ENCODE measurements at places on chromosomes 7 and 10.

DNA sequence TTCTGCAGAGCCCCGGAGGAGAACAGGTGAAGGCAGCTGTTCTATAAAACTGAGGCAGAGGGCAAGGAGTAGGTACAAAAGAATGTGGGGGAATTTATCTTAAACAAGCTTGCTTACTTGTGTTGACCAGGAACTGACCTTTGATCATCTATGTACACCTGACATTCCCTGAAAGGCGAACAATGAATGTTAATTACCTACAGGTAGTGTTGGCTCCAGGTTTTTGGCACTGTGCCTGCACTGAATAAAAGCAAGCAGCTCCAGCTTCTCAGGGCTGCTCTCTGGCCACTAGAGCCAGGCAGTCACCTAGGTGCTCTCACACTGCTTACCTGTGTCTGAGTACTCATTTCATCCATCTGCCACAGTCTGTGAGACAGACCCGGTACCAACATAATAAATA lies 87.0 kb downstream of the RAPGEF5 start:
- DNase-seq = no peak

GRCh38 chr7:119026391-119026790 lies 801.9 kb downstream of the ANKRD7 start:
- DNase-seq = no peak

GRCh38 chr7:104039363-104039762 lies 49.9 kb upstream of the RELN start:
- no peak for DNase-seq

GRCh38 chr7:157565201-157565626 lies 228.4 kb downstream of the DNAJB6 start:
- DNase-seq = no peak

- DNase-seq = no peak
Observed at GRCh38 chr10:110171032-110171431, 36.4 kb upstream of the MXI1 start.

GRCh38 chr7:87345962-87346371 lies 503 bp downstream of the CROT start:
- no peak for DNase-seq

DNA sequence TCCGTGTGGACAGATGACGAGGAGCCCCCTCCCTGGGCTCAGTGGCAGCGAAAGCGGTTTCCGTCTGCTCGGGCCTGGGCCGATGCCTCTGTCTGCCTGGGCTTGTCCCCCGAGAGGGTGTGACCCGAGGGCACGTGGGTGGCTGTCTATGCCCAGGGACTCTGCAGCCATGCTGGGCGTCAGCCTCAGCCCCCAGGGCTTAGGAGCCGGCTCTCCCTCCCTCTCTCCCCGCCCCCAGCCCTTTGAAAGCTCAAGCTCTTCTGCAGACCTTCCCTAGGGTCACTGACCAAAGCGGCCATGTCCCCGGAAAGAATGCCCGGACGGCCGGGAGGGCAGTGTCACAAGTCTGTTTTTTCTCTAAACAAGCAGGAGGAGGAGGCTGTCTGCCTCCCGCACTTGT lies 7.1 kb downstream of the MICALL2 start:
- DNase-seq = no peak

DNA sequence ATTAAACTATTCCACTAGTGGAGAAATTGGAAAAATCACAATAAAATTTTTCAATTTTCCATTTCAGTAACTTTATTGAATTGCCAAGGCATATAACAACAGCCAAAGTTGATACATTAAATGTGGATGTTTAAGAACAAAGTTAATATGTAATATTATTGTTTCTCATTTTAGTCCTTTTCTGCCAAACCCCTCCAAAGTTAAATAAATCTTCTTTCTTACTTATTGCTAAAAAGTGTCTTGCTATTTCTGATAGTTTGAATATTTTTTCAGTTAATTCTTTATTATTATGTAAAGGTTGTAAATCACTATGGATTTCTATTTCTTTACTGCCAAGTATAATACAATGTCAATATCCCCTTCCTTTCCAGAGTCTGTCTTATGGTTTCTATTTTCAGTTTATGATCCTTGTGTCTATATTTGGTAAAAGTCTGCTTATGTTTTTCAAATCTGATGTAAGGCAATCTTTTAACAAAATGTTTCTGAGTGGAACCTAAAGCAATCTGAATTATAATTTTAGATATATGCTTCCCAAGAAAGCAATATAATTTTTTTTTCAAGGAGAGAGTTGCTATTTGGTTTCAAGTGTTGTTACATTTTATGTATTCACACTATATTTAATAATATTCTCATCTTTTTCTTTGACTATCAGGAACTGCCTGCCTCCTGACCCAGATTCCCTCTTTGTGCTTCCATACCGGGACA lies 80.3 kb upstream of the RHOBTB1 start:
- DNase-seq = no peak

DNA sequence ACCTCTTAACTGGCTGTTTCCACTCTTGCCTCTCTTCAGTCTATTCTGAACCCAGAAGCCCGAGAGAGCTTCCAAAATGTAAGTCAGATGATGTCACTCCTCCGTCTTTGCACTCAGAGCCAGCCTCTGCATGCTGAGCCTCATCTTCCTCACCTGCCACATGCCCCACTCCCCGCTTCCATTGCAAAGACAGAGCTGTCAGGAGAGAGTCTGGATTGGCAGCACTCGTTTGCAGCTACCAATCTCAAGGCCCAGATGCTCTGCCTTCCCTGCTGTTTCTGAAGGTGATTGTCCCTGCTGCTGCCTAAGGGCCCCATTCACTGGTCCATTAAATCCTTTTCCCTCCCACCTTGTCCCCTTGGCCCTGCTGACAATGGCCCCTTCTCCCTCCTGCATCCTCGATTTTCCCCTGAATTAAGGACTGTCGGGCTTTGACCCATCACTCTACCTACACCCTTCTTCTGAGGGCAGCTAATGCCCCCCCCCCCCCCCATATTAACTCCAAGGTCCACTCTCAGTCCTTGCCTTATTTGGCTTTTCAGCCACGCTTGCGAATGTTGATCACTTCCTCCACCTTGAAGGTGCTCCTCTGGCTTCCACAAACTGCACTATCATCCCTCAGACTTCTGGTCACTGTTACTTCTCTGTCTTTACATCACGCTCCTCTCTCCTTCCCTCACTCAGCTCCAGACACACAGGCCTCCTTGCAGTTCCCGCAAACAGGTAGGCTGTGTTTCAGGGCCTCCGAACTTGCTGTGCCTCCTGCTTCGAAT lies 98.5 kb downstream of the CHN2 start:
- no peak for DNase-seq

DNA sequence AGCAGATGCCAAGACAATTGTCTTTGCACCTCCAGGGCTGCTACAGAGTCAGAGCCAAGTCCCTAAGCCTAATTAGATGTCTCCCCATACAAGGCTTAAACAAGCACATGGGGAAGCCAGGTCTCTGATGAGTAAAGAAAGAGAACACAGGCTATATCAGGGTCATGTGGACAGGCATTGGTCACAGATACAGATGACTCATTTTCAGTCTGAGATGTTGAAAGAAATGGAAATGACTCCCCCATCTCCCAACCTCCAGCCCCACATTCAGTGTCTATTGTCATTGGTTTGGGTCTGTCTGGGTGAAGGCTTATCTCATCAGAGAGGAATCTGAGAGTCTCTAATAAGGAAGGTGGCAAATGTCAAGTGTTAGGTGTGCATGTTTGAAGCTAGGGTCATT lies 290.1 kb upstream of the KIAA1217 start:
- DNase-seq = no peak

DNA sequence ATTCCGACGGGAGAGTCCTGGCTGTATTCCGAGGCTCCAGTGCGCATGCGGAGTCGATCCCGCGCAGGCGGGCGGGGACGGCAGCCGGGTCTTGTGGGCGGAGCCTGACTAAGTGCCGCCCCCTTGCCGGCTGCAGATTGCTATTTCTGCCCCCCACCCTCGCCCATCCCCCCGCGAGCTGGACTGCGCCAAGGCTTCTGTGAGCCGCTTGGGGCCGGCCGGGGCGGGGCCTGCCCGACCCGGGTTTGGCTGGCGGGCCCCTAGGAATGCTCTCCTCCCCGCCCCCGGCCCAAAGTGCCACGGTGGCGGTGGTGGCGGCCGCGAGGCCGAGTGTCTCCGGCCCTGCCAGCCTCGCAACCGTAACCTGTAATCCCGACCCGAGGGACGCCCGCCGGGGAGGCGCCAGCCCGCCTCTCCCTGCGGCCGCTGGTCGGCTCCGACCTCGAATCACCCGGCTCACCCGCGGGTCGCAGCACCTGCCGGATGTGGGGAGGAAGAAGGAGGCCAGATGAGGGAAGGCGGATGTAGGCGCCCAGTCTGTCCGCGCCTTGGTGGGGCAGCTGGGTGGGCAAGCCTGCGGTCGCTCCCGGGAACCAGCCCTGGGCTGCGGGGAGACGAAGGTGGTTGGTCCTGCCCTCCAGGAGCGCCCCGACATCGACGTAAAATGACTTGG lies 702 bp upstream of the KAZALD1 start:
- DNase-seq = peak; percentile 95

DNA sequence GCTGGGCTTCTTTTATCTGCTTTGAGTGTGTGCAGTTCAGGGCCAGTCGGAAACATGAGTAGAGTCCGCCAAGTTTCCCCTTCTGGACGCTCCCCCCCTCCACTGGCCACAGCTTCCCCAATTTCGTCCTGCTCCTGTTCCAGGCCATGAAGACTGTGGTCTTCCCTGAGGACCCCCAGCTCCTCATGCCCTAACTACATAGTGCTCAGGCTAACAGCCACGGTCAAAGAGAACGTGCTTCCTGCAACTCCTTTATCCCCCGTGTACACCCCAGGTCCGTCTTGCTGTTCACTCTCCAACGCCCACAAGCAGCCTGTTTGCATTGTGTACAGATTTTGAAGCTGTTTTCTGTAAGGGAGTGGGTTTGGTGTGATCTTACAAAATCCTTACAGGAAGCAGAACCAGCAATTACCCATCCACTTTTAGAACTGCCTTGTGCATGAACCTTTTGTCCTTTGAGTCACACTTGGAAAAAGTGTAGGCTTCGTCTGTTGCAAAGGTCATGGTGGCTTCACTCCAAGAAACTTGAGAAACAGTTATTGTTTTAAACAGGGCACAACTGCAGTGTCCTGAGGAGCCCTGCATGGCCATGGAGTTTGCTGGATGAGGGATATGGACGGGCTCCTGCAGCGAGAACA lies 77.0 kb upstream of the FAM20C start:
- peak; percentile 12 for DNase-seq

- no peak for DNase-seq
Observed at GRCh38 chr7:39161903-39162302, 184.2 kb downstream of the POU6F2 start.

- no peak for DNase-seq
Observed at GRCh38 chr10:12435348-12435747, 86.0 kb downstream of the CAMK1D start.

DNA sequence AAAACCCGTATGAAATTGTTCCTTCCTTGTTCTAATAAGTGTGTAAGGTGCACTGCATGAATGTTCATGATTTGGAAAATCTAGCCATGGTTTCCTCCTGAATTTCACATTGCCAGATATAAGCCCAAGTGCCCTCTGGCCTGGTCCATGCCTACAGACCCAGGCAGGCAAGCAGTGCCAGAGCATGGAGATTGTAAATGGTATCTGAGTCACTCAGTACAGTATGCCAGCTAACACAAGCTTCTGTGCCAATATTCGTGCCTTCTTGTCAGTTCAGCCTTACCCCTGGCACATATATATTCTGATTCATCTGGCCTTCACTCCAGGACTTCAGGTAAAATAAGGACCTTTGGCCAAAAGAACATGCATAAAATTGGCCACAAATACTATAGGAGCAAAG lies 38.4 kb upstream of the PDE1C start:
- no peak for DNase-seq

DNA sequence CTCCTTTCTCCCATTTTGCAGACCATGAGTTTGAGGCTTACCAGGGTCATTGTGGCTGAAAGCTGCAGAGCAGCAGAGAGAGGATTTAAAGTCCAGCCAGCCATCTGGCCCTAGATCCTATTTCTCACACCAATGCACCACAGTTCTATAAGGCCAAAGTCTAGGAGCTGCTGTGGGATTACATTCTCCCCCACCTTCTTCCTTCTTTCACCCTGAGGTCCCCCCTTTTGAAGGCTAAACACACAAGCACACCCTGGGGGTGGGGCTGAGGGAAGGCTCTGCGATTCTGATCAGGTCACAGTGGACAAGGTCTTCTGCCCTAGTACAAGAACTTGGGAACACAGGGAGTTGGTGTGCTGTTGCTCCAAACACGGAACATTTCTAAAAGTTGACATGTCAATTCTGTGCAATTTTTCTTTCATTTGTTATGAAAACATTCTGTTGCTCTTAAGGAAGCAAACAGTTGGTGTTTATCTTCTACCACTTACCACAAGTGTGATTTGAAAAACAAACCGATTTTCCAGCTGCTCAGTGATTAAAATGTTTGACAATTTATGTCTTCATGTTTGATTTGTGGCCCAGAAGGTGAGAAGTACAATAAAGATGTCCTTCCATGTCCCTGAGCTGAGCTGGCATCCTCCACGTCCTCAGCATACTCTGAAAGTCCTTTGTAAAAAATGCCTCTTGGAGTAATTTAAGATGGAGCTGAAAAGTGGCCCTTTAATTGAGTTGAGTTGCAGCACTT lies 271.6 kb upstream of the PPP2R2D start:
- no peak for DNase-seq

GRCh38 chr10:52050429-52051047 lies 263.5 kb upstream of the DKK1 start:
- DNase-seq = no peak

Measured in hematopoietic multipotent progenitor cell (in vitro differentiated cells).